Choroid plexus epithelial cell (primary cell): ENCODE measurements at places on chromosomes 11 and 22.

GRCh38 chr11:110184456-110184855 lies 91.3 kb downstream of the ZC3H12C start:
- DNase-seq = peak; percentile 79

- DNase-seq = no peak
Observed at GRCh38 chr11:105448703-105449079, 161.2 kb upstream of the GRIA4 start.

DNA sequence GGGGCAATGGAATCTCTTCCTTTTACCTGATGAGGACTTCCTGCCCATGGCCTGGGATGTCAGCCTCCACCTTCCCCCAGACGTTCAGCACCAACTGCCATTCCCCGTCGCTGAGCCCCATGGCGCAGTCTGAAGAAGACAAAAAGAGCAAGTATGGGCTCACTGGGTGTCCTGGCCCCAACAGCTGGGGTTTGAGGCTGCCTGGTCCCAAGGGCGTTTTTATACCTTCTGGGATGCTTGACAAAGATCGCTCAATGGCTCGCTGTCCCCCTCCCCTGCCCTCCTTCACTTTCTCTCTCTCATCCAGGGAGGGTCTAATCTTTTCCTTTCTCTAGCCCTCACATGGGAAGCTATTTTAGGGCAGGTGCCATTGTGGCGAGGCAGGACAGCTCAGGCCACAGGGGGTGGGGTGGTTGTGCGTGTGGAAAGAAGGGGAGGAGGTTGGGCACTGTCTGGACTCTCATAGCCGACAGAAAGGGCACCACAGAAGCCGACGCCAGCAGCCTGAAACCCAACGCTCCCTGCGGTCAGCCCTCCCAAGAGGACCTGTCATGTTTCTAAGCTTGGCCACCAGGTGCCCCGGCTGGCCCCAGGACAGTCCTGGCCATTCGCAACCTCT lies at the start of gene MB:
Gene MB (minus strand): TSS at position 193 of the 619 bp plus-strand sequence. CDS start 72 bp downstream, at position 121.
- no peak for DNase-seq

GRCh38 chr22:19499236-19499879 lies 19.6 kb downstream of the CDC45 start:
- DNase-seq = no peak

GRCh38 chr11:116336540-116336939 lies 436.2 kb downstream of the BUD13 start:
- DNase-seq = no peak

GRCh38 chr11:105324156-105324555 lies 184.6 kb upstream of the CARD18 start:
- DNase-seq = no peak

GRCh38 chr11:35842958-35843357 lies 100.9 kb upstream of the LDLRAD3 start:
- DNase-seq = no peak

GRCh38 chr11:70028147-70028855 lies 49.8 kb upstream of the ANO1 start:
- no peak for DNase-seq

GRCh38 chr11:32309530-32310213 lies 125.7 kb downstream of the WT1 start:
- DNase-seq = peak; percentile 25

- peak; percentile 76 for DNase-seq
Observed at GRCh38 chr11:613369-613968, 2.3 kb downstream of the IRF7 start.
